ENCODE measurements at places on chromosomes 6 and 20.
A peak's percentile ranks its signal among the peaks of the same experiment; 100 is the strongest.

GRCh38 chr6:167079853-167080297 lies 43.0 kb upstream of the CCR6 start:
- DNase-seq, result peak; percentile 79

GRCh38 chr6:145147981-145148749 lies 587.2 kb downstream of the EPM2A start:
- DNase-seq, result no peak

GRCh38 chr6:26596579-26597388 lies at the start of gene ABT1:
Gene ABT1, plus strand, starts transcription at chr6:26596953. Its CDS starts 30 bp downstream, at chr6:26596983.
- peak; percentile 97 for DNase-seq

DNA sequence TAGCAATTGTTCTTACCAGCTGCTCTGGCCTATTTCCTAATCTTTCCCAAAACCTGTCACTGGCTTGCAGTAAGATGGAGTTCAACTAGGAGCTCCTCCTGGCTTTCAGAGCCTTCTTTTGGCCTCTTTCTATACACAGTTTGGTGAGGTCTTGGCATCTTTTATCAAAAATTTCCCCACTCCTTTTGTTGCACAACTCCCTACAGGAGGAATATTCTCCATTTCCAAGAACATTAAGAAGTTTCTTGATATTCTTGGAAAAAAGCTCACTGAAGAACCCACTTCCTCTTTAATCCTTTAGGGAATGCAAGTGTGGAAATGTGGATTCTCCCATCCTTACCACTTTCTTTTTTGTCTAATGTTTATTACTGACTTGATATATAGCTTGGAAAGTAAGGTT lies 171.3 kb upstream of the KCNK16 start:
- DNase-seq, result no peak

DNA sequence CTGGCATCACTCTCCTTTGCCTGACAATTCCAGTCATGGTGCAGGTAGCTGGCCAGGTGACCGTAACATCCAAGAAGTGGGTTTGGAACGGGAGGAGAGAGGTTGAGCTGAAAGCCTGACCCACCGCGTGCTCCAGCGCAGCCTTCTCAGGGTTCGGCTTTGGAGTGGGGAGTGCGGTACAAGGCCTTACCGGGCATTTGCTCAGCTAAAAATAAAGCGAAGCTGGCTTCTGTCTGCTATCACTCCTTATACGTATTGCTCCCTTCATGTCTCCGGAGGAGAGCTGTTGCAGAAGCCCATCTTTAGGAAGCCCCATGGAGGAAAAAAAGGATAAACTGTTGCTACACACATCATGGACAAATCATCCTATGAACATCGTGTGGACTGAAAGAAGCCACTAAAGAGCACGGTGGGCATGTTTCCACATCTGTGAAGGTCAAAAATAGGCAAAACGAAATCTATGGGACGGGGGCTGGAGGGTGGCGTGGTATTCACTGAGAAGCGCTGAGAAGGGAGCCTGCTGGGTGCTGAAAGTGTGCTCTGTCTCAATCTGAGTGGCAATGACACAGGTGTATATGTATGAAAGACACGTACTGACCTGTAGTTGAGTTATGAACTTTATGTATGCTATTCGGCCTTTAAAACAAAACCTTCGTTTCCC lies 57.2 kb upstream of the TAB2 start:
- no peak for DNase-seq

DNA sequence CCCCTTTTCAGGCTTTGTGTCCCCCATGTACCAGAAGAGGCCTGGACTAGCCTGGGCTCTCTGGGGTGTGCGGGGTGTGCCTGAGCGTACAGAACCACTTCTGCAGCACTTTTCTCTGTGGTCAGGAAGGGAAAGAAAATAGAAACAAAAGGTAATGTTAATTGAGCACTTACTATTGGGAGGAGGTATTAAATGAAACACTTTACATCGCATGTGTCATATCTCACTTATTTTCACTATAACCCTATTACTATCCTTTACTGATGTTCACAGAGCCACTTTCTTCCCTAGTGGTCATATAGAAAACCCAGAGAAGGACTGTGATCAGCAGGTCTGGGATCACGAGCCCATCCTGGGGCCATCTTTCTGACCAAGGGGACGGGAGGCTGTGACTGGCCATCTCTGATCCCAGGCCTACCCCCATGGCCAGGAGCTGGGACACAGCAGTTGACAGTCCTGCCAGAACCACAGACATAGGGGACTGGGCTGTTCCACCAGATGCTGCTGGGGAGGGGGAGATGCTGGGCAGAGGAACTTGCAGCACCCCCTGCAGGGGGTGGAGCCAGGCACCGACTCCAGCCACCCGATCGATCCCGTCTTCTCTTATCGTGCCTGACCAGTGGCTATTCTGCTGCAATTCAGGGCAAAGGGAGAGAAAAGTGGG lies 107.6 kb downstream of the VEGFA start:
- DNase-seq, result no peak

- DNase-seq, result no peak
Measured at GRCh38 chr6:40426346-40427066, 160.7 kb downstream of the LRFN2 start.

DNA sequence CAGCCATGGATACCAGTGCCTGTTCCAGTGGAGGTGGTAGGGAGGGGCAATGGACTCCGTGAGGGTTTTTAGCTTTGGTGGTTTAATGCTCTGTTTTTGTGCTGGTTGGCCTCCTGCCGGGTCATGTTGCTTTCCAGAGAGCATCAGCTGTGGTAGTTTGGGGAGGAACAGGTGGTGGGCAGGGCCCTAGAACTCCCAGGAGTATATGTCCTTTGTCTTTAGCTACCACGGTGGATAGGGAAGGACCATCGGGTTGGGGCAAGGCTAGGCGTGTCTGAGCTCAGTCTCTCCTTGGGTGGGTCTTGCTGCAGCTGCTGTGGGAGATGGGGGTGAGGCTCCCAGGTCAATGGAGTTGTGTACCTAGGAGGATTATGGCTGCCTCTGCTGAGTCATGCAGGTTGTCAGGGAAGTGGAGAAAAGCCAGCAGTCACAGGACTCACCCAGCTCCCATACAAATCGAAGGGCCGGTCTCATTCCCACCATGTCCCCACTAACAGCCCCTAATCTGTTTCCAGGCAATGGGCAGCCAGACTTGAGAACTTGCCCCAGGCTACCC lies 38.9 kb downstream of the MRAP2 start:
- DNase-seq, result no peak

DNA sequence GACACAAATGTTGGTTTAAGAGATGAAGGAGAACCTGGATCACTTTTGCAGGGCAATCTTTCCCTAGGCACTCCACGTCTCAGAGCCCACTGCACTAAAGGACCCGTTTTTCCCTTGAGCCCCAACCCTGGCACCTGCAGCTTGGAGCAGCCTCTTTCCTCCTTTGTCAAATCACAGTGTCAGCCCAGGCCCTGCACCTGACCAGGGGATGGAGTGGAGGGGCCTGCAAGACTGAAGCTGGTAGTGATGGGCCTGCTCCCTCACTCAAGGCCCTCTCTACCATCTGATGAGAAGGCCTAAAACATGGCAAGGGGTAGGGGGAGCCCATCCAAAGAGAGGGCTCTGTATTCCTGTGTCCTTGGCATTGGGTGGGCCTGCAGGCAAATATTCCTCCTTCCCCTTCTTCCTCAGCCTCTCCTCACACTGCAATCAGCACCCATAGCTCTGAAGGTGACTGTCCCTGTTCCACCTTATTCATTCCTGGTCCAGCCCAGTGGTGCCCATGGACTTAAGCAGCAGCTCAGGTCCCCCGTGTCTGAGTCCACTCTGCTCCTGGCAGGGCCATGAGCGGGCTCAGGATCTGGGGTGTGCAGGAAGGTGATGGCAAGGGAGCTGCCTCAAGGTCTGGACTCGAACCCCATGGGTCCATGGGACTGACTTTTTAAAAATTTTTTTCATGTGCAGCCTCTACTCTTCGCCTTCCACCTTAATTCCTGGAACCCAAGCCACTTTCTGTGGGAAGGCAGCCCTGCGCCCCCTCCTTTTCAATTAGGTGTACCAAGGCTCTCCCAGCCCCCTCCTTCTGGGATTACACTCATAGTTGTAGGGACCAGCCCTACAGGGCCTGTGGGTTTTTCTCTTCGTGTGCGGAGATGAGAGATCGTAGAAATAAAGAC lies 6.7 kb downstream of the RAET1G start:
- DNase-seq, result no peak

- DNase-seq, result no peak
Measured at GRCh38 chr6:107546691-107547450, 57.0 kb downstream of the SOBP start.

- no peak for DNase-seq
Measured at GRCh38 chr6:148674306-148674705, 72.5 kb upstream of the UST start.

GRCh38 chr6:170057961-170058877 lies 232.7 kb downstream of the DLL1 start:
- DNase-seq, result no peak

DNA sequence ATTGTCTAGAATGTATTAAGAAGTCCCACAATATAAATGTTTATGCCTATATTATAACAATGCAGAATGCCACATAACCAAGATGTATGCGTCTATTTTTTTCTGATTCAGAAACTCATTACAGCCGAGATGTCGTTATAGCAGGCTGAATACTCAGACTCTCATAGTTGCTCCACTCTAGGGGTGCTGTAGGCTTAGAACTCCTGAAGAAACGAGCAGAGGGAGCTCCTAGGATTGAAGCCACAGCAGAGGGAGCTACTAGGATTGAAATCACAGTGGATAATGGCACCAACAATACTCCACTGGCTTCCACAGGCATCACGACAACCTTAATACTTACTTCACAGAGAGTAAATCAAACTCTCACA lies 208.9 kb downstream of the KIF16B start:
- no peak for DNase-seq

DNA sequence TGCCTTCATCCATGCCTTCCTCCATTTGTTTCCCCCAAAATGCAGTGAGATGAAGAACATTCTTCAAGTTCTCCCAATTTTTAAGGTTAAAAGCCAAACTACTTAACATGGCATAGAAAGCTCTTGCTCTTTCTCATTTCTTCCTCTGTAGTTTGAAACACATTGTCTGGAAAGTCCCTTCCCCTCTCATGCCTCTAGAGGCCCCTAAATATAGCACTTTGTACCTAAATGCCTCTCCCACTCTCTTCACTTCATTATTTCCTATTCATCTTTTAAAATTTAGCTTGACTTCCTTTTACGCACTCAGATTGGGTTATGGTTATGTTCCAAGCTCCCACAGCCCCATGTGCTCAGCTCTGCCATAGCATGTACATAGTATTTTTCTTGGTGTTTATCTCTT lies 389.3 kb downstream of the HDGFL1 start:
- no peak for DNase-seq

GRCh38 chr6:27019651-27020552 lies 227.6 kb upstream of the PRSS16 start:
- peak; percentile 73 for DNase-seq

GRCh38 chr6:53294095-53294494 lies 54.7 kb downstream of the ELOVL5 start:
- DNase-seq, result no peak

- no peak for DNase-seq
Measured at GRCh38 chr6:90464507-90464906, 122.4 kb downstream of the MAP3K7 start.

All from stimulated activated CD4-positive, alpha-beta T cell treated with anti-CD3 and anti-CD28 coated beads, Interleukin-1b, Interleukin-23, amount 100 ng/mL, for 48 hours (primary cell).